Naive thymus-derived CD8-positive, alpha-beta T cell (primary cell): ENCODE measurements at places on chromosomes 3 and 15. TPM values are rescaled to one million over a fixed set of nuclear protein-coding genes. Genes with fewer than 3 reads are reported as not detected.

DNA sequence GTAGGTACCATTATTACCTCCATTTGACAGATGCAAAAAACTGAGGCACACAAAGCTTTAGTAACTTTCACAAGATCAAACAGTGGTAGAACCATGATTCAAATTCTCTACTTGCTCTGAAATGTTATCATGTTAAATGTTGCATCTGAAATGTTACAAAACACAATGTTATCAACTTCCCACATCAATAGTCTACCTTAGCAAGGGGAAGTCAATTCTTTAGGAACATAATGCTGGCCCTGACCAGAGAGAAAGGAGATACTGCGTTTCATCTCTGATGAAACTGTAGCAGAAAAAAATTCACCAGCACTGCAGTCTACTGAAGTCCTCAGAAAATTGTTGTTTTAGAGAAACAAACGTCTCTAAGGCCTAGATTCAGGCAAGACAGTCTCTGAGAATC, 174.1 kb downstream of the SATB1 start:
- no peaks in the 10 kb centered on the region for H3K27me3 ChIP-seq
- no peaks in the 10 kb centered on the region for H3K4me1 ChIP-seq
- DNase-seq: no peak
- H3K27ac ChIP-seq: no peak overlapping the region
- H3K4me3 ChIP-seq: no peak overlapping the region

- no peak overlapping the region for H3K27ac ChIP-seq
- H3K4me3 ChIP-seq: no peak overlapping the region
- peaks cover 54% of the 10 kb centered on the region for H3K4me1 ChIP-seq
- peaks cover 17% of the 10 kb centered on the region for H3K36me3 ChIP-seq
- DNase-seq: no peak
- H3K27me3 ChIP-seq: no peaks in the 10 kb centered on the region
Observed at GRCh38 chr3:15307580-15307979, 24.8 kb downstream of the SH3BP5 start.

DNA sequence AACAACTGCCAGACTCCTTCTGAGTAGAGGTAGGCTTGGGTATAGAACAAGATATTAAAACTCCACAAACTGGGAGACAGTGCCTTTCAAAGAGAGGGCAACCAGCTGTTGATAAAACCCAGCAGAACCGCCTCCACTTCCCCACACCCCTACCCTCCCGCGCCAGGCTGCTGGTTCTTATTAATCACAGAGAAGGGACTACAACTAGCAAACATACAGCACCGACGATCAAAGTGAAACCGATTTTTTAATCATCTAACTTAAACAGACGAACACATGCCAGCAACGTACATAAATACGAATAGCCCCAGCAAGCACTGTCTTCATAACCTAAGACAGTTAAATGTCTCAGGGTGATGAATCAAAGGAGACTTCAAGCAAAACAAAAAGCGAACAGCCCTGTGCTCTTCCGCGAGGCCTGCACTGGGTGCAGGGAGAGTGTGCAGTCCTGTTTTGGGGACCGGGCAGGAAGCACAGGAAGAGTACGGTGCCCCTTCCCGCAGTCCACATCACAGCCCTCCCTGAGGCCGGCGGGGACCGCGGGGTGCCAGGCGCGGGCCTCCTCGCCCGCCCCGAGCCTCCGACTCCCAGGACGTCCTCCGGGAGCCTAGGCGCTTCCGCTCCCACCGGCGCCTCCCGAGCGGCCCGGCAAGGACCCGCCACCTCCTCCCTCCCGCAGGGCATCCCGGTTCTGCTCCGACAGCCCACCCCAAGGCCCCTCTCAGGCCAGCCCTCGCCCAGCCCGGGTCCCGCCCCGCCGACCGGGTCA, 75.1 kb upstream of the VGLL4 start:
- H3K4me1 ChIP-seq: peaks cover 10% of the 10 kb centered on the region
- peak overlapping the region; percentile 98 for H3K4me3 ChIP-seq
- H3K36me3 ChIP-seq: no peaks in the 10 kb centered on the region
- peak overlapping the region; percentile 86 for H3K27ac ChIP-seq
- peak; percentile 3 for DNase-seq

- H3K27ac ChIP-seq: no peak overlapping the region
- no peak for DNase-seq
- H3K27me3 ChIP-seq: peaks cover 9% of the 10 kb centered on the region
- H3K4me3 ChIP-seq: no peak overlapping the region
- peaks cover 3% of the 10 kb centered on the region for H3K4me1 ChIP-seq
Observed at GRCh38 chr3:152841131-152841530, 6.2 kb downstream of the P2RY1 start.

DNA sequence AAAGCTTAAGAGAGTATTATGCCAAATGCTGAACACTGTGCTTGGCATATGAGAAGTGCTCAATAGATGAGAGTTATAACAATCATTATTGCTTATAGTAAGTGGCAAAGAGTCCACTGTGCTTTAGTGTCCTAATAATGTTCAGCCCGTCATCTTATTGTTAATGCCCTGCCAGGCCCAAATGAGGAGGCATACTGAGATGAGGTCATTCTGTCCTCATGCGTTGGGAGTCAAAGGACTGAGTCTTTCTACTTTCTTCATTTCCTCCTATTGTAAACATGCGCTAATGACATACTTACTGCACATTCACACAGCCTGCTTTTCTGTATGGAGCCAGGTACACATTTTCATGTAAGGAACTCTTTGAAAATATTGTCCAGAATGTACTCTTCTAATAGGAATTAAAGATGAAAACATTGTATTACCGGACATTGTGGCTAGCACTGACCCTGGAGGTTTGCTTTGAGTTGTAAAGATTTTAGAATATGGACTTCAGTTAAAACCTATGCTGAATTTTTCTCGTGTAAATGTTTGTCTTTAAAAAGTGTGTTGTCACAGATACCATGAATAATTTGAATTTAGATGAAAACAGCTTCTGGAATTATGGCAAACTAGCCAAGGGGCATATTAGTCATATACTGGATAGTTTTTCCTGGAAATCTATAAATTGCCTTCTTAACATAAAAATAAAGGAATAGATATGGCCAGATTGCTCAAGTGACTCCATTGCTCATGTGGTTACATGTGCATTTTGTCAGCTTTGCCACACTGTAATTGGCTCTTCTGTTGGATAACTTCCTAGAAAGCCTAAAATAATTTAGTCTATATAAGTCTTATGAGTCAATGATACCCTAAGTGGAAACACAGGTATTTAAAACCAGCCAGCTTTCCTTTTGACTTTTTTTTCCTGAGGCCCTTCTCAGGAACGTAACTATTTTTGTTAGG, 38.3 kb downstream of the KBTBD12 start:
- H3K36me3 ChIP-seq: no peaks in the 10 kb centered on the region
- H3K4me1 ChIP-seq: no peaks in the 10 kb centered on the region
- no peak for DNase-seq
- no peak overlapping the region for H3K4me3 ChIP-seq
- H3K27ac ChIP-seq: no peak overlapping the region

DNA sequence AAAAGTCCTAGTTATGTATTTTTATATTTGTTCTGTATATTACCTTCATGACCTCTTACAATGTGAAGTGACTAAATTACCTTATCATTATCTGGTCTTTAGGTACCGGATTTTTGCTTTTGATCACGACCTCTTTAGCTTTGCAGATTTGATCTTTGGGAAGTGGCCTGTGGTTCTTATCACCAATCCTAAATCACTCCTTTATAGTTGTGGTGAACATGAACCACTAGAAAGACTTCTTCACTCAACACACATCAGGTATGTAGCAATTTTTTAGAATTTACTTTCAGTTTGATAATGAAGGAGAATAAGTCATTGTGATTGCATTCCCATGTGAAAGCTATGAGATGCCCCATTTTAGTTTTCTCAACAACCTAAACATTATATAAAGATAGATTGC, 18.3 kb downstream of the TMEM62 start:
- DNase-seq: peak; percentile 61
- H3K27me3 ChIP-seq: no peaks in the 10 kb centered on the region
- H3K4me1 ChIP-seq: peaks cover 15% of the 10 kb centered on the region
- peak overlapping the region; percentile 7 for H3K4me3 ChIP-seq

SYNPR gene
- total RNA-seq: not detected

DNA sequence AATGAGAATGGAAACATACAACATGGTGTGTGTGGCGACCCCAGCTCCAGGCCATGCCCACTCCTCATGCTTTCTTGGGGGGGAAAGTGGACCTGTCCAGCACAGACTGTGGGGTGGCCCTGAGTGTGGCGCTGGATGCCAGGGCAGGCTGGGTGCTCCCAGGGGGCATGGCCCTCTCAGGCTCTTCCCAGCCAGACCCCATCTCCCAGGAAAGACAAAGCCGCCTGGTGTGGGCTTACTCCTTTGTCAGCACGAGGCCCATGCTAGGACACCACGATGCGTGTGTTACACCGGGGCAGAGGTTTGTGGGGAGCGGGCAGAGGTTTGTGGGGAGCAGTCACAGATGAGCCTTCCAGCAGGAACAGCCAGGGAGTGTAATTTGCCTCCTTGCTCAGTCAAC, 68.5 kb downstream of the ABTB1 start:
- no peaks in the 10 kb centered on the region for H3K36me3 ChIP-seq
- H3K27ac ChIP-seq: no peak overlapping the region
- H3K4me1 ChIP-seq: no peaks in the 10 kb centered on the region
- H3K27me3 ChIP-seq: no peaks in the 10 kb centered on the region
- no peak overlapping the region for H3K4me3 ChIP-seq

- H3K4me3 ChIP-seq: no peak overlapping the region
- DNase-seq: no peak
- H3K27ac ChIP-seq: no peak overlapping the region
Observed at GRCh38 chr3:66239513-66240123, 18.8 kb downstream of the SLC25A26 start.

- H3K27ac ChIP-seq: no peak overlapping the region
- no peaks in the 10 kb centered on the region for H3K36me3 ChIP-seq
- H3K27me3 ChIP-seq: peaks cover 21% of the 10 kb centered on the region
- H3K4me3 ChIP-seq: no peak overlapping the region
- no peaks in the 10 kb centered on the region for H3K4me1 ChIP-seq
Observed at GRCh38 chr3:37752649-37753025, 109.0 kb upstream of the CTDSPL start.

- H3K27me3 ChIP-seq: peaks cover 21% of the 10 kb centered on the region
- H3K4me3 ChIP-seq: no peak overlapping the region
- no peaks in the 10 kb centered on the region for H3K4me1 ChIP-seq
- no peak for DNase-seq
Observed at GRCh38 chr3:71763426-71763825, 9.8 kb downstream of the GPR27 start.

GRCh38 chr3:191641789-191642188, 180.8 kb downstream of the PYDC2 start:
- no peaks in the 10 kb centered on the region for H3K36me3 ChIP-seq
- DNase-seq: no peak
- no peak overlapping the region for H3K27ac ChIP-seq
- H3K4me1 ChIP-seq: no peaks in the 10 kb centered on the region

DNAJB11 gene
- total RNA-seq: 30.0 TPM

GOLGA8J gene
- 0.60 TPM for total RNA-seq

DNA sequence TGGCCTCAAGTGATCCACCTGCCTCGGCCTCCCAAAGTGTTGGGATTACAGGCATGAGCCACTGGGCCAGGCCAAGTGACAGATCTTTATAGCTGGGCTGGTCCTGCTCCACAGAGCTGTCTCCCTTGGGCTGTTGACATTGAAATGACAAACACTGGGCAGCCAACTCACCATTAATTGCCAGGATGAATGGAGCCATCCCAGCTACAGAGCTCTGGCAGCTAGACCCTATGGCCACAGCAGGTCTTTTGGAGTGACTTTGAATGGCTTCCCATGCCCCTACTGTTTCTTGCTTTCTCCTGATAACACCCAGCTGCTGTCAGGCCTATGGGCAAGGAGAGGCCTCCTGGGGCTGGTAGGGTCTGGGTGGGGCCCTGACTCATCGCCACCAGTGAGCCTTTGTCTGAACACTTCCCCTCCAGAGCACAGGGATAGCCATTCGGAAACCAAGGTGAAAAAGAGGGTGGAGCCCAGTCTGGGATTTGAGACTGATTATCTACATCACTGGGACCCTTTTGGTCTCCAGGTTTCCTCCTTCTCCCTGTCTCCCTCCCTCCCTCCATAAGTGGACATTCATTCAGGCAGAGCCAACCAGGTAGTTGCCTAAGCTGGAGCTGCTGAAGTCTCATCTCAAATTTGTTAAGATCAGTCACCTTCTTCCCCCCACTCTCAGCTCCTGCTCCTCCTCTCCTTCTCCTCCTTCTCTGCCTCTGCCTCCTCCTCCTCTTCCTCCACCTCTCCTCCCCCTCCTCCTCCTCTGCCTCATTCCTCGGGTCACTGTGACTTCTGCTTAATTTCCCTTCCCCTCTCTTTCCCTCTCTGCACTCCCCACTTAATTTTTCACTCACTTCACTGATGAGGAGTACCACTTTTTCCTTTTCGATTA, 34.0 kb downstream of the BHLHE40 start:
- peaks cover 25% of the 10 kb centered on the region for H3K4me1 ChIP-seq
- no peak overlapping the region for H3K27ac ChIP-seq
- no peak overlapping the region for H3K4me3 ChIP-seq
- no peaks in the 10 kb centered on the region for H3K36me3 ChIP-seq

- no peak for DNase-seq
- no peak overlapping the region for H3K27ac ChIP-seq
- H3K36me3 ChIP-seq: no peaks in the 10 kb centered on the region
Observed at GRCh38 chr15:36877294-36877693, 223.1 kb downstream of the MEIS2 start.

GRCh38 chr3:147360646-147361453, 45.5 kb downstream of the ZIC4 start:
- H3K4me1 ChIP-seq: peaks cover 5% of the 10 kb centered on the region
- DNase-seq: no peak
- peaks cover 2% of the 10 kb centered on the region for H3K36me3 ChIP-seq

DNA sequence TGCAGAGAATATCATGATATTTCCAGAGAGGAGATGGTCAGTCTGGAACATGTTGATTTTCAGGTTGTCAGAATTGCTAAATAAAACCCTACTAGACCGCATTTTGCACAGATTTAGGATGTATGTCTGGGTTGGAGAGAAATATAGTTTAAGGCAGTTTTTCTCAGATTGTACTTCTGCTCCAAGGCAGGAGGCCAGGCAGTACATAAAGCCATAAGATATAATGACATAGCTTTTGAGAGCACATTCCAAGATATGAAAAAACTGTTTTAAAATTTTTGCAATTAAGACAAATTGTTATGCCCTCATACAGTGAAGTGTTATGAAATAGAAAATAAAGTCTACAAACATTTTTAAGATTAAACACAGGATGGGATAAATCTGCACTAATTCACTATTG, 301.8 kb upstream of the CBLB start:
- peaks cover 14% of the 10 kb centered on the region for H3K4me1 ChIP-seq
- DNase-seq: no peak
- H3K27me3 ChIP-seq: no peaks in the 10 kb centered on the region
- no peak overlapping the region for H3K4me3 ChIP-seq
- no peaks in the 10 kb centered on the region for H3K36me3 ChIP-seq

HSPBAP1 gene
- total RNA-seq: 23.7 TPM
